SJSA1 (cell line): ENCODE measurements at places on chromosomes 11 and 22. TPM values are rescaled to one million over a fixed set of nuclear protein-coding genes. Genes with fewer than 3 reads are reported as not detected.

DNA sequence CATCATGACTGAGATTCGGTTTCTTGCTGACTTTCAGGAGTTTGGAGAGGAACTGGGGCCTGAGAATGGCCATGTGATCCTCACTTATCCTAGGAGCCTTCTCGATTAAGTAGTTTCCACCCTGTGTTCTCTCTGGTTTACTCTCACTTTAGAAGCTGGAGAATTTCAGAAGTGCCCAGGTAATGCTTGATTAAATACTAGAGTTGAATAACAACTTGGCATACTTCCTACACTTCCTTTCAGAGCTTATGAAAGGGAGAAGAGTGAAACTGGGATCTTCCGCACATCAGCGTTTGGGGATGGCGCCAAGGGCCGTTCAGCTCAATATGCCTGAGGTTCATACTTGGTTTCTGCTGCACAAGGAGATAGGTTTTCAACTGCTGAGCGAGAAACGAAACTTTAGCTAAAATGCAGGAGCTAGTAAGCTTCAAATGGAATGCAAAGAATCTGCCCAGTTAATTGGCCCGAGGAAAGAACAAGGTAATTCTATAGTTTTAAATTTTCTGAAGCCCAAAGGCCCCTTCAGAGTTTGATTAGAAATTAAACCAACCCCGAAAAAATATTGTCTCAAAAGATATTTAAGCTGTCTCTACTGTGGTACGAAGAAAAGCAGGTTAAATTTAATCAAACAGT, 823 bp upstream of the MUC15 start:
- no peak for DNase-seq

- no peak for DNase-seq
Measured at GRCh38 chr11:63858628-63859550, 20.0 kb downstream of the MARK2 start.

DNA sequence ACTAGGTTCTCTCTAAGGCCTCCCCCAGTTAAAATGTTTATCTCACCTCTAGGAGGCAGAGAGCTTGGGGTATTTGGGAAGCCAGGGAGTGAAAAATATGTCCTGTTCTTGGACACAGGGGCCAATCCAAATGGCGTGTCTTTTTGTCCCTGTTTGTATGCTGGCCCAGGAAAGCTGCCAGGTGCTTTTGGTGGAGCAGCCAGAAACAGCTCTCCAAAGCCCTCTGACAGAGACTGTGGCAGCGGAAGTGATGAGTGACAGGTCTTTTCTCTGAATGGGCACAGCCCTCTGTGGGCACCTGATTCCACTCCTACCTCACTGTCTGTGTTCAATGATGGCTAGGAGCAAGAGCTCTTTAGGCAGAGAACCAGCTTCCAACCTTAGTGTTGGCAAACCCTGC, 106.4 kb upstream of the KIRREL3 start:
- no peak for DNase-seq

DNA sequence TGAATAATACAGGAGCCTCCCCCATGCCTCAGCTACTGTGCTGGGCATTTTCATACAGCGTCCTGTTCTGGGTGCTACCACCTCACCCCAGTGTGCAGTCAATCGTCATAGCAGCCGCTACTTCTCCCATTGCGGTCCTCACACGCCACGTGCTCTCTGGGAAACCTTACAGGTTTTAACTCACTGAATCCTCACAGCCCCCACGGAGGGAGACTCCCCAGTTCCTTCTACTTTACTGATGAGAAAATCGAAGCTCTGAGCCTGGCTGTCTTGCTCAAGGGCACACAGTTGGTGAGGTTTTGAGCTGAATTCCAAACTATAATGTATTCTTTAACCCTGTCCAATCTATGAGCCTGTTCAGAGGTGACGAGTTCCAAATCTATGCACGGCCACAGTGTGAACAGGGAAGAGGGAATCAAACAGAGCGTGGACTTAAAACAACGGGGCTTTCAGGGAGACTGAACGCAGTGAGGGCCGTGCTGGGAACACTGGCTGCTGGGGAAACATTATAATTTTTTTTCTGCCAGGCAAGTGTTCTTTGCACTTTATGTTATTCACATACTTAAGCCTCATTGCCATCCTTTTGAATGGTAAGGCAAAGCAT, 421.5 kb downstream of the BRD1 start:
- peak; percentile 14 for DNase-seq

DNA sequence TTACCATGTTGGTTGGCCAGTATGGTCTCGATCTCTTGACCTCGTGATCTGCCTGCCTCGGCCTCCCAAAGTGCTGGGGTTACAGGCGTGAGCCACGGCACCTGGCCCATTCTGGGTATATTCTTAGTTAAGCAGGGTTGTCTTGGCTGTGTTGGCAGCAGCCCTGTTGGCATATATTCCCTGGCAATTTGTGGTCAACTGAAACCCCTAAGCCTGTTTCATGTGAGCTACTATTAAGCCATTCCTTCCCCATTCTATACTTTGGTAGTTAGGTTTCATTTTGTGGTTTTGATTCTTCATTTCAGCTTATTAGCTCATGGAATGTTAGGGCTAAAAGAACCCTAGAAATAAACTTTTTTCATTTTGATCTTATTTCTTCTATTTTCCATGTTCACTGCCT, 22.2 kb upstream of the IL18BP start:
- no peak for DNase-seq

DNA sequence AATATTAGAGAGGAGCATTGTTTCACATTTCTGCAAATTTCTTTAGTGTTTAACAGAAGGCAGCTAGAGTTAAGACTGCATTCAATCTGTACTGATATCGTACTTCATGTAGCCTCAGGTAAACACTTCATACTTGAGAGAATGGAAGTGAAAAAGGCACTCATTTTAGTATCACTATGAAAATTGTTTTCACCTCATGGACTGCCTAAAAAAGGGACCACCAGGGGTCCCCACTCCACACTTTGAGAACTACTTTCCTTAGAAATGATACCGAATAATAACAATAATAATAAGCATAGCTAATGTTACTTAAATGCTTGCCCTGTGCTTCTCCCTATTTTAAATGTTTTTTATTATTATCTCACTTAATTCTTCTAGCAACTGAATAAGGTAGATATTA, 95.1 kb downstream of the BLID start:
- DNase-seq = no peak

DNA sequence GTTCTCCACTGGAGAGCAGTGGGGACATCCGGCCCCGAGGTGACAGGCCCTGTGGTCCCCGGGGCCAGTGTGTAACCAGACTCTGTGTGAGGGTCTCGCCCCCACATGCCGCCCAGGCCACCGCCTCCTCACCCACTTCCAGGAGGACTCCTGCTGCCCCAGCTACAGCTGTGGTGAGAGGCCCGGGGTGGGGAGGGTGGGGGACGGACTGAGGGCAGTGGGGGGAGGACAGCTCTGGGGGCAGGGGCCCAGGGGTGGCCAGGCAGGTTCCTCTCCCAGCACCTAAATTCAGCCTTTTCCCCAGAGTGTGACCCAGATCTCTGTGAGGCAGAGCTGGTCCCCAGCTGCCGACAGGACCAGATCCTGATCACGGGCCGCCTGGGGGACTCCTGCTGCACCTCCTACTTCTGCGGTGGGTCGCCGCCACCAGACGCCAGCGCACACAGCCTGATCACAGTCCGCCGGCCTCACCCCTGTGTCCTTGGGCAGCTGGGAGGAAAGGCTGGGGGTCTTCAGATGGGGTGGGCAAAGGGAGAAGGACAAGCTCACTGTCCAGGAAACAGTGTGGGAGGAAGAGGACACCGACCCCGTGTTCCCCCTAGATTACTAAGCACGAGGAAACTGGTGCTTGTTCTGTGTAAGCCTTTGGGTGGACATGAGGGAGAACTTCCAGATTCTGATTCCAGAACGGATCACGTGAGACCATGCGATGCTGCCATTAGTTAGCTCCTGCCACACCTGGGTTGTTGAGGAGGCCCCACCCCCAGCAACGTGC, 84.4 kb upstream of the MYOD1 start:
- peak; percentile 48 for DNase-seq

GRCh38 chr11:60840470-60841430, 1.2 kb upstream of the CCDC86 start:
- DNase-seq = peak; percentile 81

Gene MAJIN
- total RNA-seq = not detected in 2 replicates
